ENCODE measurements at places on chromosomes 7 and 10.
A peak's percentile ranks its signal among the peaks of the same experiment; 100 is the strongest.

DNA sequence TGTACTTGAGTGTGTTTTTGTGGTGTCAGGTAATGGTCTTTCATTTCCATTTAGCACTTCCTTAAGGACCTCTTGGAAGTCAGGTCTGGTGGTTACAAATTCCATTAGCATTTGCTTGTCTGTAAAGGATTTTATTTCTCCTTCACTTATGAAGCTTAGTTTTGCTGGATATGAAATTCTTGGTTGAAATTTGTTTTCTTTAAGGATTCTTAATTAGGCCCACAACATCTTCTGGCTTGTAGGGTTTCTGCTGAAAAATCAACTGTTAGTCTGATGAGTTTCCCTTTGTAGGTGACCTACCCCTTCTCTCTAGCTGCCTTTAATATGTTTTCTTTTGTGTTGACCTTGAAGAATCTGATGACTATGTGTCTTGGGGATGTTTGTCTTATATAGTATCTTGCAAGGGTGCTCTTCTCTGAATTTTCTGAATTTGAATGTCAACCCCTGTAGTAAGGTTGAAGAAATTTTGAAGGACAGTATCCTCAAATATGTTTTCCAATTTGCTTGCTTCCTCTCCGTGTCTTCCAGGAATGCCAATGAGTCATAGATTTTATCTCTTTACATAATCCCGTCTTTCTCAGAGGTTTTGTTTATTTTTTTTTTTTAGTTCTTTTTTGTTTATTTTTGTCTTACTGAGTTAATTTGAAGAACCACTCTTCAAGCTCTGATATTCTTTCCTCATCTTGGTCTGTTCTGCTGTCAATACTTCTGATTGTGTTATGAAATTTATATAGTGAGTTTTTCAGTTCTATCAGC lies 70.2 kb downstream of the SLC39A12 start:
- no peak for DNase-seq

DNA sequence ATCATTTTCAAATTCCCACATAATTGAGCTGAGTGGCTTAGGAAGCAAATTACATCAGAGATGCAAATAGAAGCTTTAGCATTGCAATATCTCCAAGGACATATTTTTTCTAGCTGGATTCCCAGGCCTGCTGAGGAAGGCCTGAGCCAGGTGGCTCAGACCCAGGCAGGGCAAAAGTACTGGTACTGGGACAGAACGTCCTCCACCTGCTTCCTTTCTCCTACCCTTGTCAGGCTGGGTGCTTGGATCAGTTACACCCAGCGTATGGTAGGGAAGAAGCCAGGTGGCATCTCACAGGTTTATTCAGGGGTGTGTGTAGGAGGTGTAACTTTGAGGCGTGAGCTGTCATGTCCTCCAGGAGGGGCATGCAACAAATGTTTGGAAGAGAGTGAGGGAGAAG lies 3.0 kb upstream of the PANK1 start:
- no peak for DNase-seq

DNA sequence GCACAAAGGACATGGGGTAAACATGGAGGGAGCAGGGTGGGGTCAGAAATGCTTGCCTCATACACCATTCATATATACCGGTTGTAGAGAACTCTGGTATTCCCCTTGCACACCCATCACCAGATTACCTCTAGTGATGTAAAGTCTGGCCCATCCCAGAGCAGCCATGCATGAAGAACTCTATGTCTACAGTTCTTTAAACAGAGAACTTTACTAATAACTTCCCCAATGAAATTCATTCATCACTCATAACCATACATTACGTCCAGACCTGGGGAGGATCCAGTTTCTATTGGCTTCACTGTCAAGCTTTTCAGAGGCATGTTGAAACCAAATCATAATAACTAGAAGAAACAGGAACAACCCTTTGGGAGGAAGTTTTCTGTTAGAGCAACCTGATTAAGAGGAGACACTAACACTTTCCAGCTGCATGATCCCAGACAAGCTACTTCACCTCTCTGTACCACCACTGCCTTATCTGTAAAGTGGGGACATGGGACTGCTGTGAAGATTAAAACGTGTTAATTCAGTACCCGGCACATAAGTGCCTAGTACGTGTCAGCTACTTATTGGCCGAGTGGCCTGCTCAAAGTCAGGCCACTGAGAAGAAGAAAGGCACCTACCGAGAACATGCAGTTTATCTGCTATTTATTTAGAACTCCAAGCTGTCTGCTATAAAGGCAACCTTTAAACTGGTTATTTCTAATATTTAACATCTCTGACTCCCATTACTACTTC lies 59.7 kb downstream of the IGF2BP3 start:
- no peak for DNase-seq

GRCh38 chr10:110802551-110803238 lies 69.0 kb upstream of the PDCD4 start:
- DNase-seq = peak; percentile 73

DNA sequence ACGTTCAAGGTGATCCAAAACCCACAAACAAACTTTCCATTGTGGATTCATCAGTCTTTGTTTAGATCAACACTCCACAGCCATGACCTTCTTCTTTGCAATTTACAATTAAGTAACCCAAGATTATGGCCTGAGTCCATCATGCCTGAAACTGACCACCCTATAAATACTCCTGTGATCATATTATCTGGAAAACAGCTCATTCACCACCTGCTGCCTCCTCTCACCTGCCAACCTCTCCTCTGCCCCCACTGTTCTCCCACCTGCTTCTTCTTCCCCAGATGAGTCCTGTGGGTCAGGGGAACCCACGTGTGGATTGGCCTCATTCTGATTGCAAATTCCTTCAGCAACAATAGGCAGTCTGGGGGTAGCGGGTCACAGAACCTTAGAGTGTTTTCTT lies 81.4 kb downstream of the ABLIM1 start:
- no peak for DNase-seq

DNA sequence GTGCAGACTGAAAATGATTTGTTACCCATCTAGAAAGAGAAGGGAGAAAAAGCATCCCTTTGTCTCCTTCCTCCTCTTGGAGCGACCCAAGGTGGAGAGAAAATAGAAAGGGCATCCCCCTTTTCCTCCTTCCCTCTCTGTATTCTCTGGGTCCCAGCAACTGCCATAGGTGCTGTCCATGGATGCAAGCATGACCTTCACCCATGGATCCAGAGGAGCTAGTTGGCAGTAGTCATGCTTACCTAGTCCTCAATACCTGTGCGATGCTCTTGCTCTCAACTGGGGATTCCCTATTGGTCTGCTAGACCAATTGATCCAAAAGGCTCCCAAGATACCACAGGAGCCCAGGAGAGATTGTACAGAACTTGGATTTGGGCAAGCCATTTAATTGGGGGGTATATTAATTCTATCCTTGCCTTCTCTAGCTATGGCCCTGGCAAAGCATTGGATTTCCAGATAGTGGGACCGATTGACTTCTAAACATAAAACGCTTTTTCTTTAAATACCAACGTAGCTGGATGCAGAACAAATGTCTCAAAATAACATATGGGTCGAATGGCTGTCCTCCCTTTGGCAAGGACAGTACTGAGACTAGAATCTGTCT lies 547.8 kb upstream of the IGFBP3 start:
- no peak for DNase-seq

GRCh38 chr10:59465088-59465487 lies 102.7 kb upstream of the FAM13C start:
- no peak for DNase-seq

- no peak for DNase-seq
Measured at GRCh38 chr10:33055625-33056024, 97.6 kb upstream of the ITGB1 start.

DNA sequence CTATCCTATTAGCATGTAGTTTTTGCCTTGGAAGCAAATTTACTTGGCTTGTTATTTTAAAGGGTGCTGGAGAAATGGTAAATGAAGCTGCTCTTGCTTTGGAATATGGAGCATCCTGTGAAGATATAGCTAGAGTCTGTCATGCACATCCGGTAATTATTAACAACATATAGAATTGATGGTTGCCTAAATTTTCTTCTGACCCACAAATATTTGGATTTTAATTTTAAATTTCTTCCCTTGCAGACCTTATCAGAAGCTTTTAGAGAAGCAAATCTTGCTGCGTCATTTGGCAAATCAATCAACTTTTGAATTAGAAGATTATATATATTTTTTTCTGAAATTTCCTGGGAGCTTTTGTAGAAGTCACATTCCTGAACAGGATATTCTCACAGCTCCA lies 28.0 kb downstream of the DLD start:
- DNase-seq = no peak

GRCh38 chr7:28081016-28081415 lies 99.6 kb downstream of the JAZF1 start:
- no peak for DNase-seq

GRCh38 chr7:17146621-17147020 lies 151.8 kb upstream of the AHR start:
- DNase-seq = no peak

DNA sequence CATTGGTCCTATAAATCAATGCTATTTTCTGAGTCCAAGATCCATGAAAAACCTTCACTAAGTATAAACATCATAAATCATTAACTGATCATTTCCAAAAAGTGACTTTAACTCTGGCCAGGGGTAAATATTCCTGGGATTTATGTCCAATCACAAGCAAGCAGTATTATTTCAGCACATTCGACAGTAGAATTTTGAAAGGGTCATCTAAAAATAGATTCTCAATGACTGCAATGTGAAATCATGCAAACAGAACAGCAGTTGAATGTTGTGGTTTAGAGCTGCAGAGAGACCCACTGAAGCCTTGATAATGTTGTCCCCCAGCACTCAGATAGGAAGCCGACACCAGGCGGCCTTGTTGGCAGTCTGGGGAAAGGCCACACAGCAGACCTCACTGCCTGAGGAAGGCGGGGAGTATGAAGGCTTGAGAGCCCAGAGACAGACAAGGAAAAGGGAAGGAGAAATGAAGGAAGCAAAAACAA lies 38.1 kb downstream of the FAM107B start:
- DNase-seq = no peak

- no peak for DNase-seq
Measured at GRCh38 chr10:63760034-63760707, 239.0 kb downstream of the REEP3 start.

DNA sequence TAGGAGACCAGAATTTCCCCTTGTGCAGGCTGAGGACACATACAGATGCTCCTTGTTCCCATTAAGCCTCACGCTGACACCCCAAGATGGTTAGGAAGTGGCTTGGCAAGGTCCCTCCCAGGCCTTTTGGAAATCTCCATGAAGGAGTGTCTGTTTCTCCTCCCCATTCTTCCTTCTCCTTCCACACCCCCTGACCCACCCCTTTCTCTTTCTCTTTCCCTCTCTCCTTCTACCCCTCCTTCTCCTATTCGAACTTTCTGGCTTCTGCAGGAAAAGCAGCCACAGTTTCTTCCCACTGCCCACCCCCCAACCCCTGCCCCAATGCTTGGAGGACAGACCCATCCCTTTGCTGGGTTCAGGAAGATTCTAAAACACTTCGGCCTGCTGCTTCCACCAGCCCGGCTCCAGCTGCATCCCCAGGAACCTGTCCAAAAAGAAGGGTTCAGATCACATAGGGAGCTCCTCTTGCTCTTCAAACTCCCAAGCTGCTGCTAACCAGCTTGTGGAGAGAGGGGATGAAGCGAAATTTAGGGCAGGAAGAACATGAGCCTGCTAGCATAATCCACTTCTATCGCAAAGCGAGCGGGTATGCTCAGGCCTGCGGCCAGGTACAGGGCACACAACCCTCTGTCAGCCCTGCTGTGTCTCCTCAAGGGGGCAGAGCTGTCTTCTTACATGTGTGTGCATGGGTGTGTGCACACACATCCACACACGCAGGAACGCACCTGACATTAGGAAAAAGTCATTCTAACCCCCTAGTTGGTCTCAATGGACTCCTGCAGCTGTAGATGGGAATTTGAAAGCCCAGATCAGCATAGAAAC lies 80.4 kb downstream of the PPP1R3C start:
- DNase-seq = no peak

GRCh38 chr10:70557086-70557845 lies 45.3 kb downstream of the PRF1 start:
- DNase-seq = no peak

DNA sequence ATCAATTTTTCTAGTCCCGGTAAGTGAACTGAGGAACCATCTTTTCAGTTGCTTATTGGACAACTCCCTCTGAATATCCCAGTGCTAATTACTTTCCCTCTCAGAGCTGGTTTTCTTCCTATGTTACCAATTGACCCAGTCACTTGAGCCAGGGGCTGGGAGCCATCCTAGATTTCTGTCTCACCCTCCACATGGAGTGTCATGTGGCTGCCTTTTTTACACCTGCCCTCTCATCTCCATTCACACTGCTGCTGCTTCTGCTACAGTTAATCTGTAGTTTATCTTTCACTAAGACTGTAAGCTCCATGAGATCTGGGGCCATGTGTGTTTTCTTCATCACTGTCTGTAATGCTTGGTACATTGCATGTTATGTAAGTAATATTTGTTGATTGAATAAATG lies 35.8 kb downstream of the VCL start:
- no peak for DNase-seq

DNA sequence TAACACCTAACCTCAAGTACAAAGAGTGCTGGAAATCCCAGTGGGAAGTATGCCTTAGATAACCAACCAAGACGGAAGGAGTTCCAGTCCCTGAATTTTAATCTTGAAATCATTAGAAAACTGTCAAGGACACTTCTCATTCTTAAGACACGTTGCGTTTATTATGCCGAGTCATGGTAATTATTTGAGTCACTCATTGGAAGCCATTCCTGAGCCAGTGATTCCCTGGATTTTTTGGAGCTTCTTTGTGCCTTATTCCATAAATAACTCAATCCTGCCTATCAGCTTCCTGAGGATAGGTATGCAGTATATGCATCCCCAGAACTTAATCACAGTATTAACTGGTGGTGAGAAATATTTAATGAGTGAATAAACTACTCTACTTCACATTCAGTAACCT lies 77.4 kb downstream of the PPP1R17 start:
- no peak for DNase-seq

GRCh38 chr7:18590241-18590640 lies 94.7 kb downstream of the HDAC9 start:
- DNase-seq = no peak

DNA sequence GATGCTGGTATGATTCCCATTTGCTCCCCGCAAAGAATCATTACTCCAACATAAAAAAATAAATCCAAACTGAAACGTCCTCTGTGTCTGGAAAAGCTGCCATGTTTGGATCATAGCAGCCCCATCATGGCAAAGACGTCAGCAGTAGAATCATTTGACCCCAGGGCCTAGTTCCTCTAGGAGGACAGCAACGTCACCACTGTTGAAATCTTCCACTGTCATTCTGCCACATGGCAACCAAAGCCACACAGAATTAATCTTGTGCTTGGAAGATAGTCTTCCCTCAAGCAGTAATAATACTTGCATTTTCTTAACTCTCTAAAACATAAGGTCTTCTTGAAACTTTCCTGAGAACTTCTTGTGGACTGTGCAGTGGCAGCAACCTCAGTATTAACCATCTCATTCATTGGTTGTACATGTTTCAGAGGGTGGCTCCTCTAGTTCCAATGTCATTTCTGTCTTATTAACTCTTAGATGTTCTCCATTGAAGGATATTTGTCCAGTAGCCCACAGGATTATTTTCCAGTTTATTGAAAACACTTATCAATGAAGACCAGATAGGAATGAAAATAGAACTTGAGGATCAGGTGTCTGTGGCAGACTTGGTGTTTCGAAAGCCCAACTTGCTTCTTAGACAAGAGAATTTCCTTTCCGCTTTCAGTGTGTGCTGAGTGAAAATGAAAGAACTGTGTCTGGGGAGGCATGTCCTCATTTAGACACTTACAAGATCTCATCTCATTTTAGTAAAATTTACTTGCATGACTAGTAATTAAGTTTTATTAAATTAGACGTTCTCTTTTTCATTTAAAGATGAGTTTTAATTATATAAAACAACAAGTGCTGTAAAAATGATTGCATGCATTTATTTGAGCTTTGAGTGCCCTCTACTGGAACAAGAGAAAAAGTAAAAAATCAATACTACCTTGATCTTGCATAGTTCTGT lies 28.9 kb upstream of the INHBA start:
- DNase-seq = no peak

Data from AG09319 (cell line).